ENCODE measurements at places on chromosomes 1 and 21.

GRCh38 chr1:85303440-85304162, 27.2 kb upstream of the BCL10 start:
- no peak for DNase-seq

GRCh38 chr1:29383746-29384371, 147.5 kb downstream of the PTPRU start:
- DNase-seq, result no peak

- peak; percentile 22 for DNase-seq
These were observed at the start of gene COL18A1 for GRCh38 chr21:45404730-45405270. TSS of gene COL18A1 (plus strand) at chr21:45405165. CDS start at chr21:45405231, 66 bp downstream.

- peak; percentile 82 for DNase-seq
These were observed 8.6 kb downstream of the HJV start for GRCh38 chr1:146012703-146013558.

DNA sequence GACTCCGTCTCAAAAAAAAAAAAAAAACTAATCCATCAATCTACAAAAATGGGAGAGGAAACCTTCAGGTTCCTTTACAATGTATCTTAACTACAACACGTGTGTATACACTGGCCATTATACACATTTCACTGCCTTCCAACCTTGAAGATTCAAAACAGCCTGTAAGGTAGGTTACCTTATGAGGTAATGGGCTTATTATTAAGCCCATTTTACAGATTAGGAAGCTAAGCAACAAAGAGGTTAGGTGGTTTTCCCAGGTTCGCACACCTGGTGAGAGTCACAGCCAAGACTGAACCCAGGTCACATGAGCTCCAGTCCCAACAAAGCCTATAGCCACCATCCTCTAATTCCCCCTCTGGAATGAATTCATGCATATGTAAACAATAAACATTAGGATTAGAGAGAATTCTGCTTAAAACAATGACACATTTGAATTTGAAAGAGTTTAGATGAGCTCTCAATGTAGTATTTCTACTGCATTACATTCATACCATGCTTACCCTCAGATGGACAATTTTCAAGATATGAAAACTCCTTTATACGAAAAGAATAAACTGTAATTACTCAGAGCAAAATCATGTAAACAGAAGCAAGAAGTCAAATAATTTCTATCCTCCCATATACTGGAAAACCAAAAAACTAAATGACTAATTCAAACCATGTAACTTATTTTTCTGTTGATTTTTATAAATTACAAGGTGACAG, 54.8 kb downstream of the EIF4G3 start:
- DNase-seq, result no peak

DNA sequence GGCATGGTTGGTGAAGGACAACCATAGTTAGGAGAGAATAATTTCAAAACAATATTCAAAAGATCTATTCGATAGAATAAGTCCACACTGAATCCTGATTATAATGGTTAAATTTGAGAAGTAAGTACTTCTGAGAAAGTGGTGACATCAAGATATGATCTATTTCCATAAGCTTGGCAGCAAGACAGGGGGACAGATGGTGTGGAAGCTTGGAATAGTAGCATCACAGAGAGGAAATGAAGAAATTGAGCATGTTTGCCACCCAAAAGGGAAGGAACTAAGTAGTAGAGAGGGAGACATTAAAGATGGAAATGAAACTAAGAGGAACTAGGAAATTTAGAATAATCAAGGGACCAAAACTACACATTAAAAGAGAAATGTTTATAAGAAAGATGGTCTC, 94.5 kb downstream of the OLFM3 start:
- no peak for DNase-seq

DNA sequence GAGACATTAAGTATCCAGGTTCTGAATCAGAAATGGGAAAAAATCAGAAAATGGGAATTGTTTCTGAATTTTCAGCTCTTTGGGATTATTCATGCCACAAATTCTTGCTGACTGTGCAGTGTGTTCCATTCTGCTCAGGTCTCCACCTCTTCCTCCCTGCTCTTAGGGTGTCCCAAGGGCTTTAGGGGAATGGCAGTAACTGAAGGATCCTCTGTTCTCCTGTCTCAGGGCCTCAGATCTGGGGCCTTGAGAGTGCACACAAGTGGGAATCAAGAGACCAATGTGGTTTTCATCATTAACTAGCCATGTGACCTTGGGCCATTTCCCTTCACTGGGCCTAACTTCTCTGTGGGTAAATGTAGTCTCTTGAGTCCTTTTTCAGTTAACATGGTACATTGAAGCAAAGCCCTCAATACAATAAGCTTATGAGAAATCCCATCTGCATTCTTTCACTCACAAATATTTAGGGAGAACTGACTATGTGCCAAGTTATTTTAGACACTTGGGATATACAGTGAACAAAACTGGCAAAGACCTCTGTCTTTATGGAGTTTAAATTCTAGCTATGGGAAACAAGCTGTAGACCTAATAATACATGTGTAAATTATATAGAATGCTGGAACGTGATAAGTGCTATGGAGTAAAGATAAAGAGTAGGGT, 75.7 kb upstream of the SPATA6 start:
- no peak for DNase-seq

GRCh38 chr1:39368045-39368444, 123.4 kb upstream of the BMP8A start:
- DNase-seq, result no peak

DNA sequence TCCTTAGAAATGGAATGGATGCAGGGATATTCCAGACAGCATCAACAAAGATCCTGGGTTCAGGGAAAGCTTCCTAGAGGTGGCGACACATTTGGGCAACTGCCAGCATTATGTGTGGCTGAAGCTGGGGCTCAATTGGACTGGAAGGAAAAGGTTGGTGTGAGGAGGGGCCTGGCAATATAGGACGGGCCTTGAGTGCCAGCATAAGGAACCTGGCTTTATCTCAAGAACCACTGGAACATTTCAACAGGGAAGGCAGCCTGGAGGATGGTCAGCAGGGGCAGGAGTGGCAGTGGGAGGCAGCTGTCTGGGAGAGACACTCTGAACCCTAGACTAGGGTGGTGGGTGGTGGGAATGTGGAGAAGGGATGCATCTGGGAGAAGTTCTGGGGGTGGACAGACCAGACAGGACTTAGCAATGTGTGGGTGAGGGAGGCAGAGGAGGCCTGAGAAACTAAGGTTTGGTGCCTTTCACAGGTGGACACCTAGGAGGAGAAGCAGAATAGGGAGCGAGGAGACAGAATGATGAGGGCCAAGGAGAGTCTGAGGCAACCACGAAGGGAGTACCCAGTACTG, 3.5 kb downstream of the SH3BGRL3 start:
- no peak for DNase-seq

GRCh38 chr1:22531251-22531650, 32.0 kb upstream of the EPHA8 start:
- DNase-seq, result no peak

DNA sequence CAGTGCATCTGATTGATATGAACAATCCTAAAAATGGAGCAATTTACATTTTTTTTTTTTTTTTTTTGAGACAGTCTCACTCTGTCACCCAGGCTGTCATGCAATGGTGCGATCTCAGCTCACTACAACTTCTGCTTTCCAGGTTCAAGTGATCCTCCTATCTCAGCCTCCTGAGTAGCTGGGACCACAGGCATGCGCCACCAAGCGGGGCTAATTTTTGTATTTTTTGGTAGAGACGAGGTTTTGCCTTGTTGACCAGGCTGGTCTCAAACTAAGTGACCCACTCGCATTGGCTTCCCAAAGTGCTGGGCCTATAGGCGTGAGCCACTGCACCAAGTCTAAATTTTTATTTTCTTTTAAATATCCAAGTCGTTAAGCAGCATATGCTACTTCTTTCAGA, 109.0 kb downstream of the FAF1 start:
- DNase-seq, result no peak

DNA sequence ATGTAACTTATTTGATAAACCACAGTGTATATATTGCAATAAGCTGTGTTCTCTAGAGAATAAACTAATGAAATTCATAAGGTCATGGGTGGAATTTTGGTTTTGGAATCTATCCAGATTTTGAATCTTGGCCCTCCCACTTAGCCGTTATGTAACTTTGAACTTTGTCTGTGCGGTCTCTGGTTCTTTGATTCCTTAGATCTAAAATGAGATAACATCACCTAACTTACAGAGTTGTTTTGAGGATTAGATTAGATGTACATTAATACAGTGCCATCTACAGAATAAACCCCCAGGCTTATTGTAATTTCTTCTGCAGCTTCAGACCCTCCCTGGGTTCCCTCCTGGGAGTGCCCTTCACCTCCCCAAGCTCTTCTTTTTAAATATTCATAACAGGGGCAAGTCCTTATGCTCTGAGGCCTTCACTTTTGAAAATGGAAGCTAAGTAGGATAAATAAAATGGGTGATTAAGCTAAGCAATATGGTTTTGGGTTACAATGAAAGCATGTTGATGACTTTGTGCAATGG, 124.3 kb downstream of the ATG4C start:
- no peak for DNase-seq

DNA sequence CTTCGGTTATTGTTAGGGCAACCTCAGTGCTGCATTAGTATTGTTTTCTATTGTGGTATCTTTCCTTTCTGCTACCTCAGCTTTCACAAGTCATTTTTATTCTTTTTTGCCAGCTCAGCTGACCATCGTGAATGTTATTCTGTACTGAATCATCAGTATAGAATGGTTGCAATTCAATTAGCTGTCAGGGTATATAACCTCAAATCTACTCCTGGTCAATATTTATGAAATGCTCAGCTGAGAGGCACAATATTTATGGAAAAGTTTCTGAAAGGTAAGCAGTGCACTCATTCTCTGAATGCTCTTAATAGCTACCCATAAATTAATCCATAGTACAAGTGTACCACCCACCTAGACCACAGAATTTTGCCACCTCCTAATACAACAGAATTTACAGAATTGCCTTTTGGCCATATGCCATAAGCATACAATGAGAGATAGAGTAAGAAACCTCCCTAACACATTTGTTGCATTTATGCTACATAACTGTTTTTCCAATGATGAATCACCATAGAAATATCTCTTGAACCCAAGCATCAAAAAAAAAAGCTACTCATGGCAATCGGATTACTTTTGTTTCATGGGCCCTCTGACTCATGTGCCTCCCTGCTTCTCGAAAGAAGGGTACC, 732.6 kb upstream of the CHRM3 start:
- DNase-seq, result no peak

GRCh38 chr1:93938461-93939145, 29.4 kb upstream of the GCLM start:
- DNase-seq, result no peak

- no peak for DNase-seq
These were observed 13.0 kb upstream of the FAM110D start for GRCh38 chr1:26145960-26146294.

DNA sequence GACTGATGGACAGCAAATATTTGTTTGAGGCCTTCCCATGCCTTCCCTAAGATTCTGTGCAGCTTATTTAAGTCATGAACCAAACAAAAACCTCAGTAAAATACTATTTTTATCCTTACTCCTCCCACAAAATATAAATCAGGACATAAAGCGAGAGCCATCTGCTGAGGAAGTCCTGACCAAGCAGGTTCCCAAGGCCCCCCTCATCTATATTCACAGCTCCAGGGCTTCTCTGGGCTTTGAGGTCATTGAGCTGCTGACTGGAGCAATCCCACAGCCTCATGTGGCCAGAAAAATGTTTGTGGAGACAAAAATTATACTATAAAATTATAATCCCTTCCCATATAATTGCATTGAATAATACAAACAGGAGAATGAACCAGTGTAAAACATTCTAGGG, 846.2 kb downstream of the ADGRL2 start:
- DNase-seq, result no peak

- DNase-seq, result no peak
These were observed 38.9 kb downstream of the DR1 start for GRCh38 chr1:93384656-93385055.

GRCh38 chr1:8926707-8927694, 18.7 kb upstream of the CA6 start:
- DNase-seq, result no peak

DNA sequence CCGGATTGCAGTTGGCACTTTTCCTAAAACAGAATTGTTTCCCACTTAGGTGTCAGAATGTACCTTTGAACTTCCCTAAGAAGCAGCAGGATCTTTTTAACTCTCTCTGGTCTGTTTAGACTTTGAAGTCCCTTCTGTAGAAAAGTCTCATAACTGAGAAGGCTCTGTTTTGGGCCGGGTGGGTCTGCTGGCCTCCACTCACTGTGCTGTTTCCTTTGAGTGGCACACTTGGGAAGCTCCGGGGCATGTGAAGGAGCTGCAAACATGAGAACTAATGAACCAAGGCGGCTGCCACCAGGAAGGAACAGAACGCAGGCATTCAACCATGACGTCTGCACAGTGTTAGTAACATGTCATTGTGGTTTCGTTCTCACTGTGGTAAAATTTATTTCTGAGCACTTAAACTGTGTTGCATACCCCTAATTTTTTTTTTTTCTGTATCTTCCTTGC, 19.5 kb upstream of the NCMAP start:
- no peak for DNase-seq

DNA sequence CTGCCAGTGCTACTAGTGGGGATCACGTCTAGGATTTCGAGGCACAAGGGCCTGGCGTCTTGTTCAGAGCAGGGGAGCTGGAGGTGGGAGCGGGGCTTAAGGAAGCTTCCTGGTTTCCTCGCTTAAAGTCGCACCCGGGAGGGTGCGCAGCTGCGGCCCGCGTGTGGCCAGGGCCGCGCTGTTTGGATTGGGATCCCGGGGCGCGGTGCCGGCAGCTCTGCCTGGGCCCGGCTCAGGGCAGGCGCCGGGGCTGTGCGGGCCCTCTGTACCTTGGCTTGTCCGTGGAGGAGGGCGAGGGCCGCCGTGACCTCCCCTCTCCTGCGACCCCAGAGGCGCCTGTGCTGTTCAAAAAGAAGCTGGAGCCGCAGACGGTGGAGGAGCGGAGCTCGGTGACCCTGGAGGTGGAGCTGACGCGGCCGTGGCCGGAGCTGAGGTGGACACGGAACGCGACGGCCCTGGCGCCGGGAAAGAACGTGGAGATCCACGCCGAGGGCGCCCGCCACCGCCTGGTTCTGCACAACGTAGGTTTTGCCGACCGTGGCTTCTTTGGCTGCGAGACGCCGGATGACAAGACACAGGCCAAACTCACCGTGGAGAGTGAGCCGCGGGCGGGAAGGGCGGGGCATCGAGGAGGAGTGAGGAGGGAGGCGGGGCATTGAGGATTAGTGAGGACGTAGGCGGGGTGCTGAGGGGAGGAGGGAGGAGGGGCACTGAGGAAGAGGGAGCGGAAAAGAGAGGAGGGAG, 67.8 kb downstream of the OBSCN start:
- no peak for DNase-seq

DNA sequence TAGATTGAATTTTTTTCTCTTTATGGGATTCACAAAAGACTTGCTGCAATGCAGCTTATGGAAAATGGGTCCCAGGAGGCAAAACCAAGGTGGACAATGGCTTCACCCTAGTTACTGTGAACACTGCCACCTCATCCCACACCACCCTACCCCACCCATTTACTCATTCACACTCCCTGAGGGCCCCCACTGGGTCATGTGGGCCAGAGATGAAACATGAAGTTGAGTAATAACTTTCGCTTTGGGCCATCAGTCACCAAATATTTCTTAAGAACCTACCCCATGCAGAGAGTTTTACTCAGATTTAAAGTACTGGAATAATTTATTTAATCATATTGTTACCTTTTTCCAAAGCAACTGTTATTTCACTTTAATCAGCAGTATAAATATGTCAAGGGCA, 191.8 kb downstream of the TPR start:
- DNase-seq, result no peak

GRCh38 chr1:58749646-58750045, 34.2 kb downstream of the JUN start:
- DNase-seq, result no peak

GRCh38 chr1:227762231-227762911, 27.1 kb downstream of the SNAP47 start:
- DNase-seq, result peak; percentile 79

GRCh38 chr1:73820843-73821242, 377.1 kb downstream of the LRRIQ3 start:
- no peak for DNase-seq

Data from A549 (cell line).